NCI-H1694 treated with DMSO at 0.1 percent for 48 hours (cell line): ENCODE measurements at places on chromosomes 4 and X.

GRCh38 chr4:70927502-70928137 is 25.5 kb downstream of the MOB1B start:
- DNase-seq: no peak

DNA sequence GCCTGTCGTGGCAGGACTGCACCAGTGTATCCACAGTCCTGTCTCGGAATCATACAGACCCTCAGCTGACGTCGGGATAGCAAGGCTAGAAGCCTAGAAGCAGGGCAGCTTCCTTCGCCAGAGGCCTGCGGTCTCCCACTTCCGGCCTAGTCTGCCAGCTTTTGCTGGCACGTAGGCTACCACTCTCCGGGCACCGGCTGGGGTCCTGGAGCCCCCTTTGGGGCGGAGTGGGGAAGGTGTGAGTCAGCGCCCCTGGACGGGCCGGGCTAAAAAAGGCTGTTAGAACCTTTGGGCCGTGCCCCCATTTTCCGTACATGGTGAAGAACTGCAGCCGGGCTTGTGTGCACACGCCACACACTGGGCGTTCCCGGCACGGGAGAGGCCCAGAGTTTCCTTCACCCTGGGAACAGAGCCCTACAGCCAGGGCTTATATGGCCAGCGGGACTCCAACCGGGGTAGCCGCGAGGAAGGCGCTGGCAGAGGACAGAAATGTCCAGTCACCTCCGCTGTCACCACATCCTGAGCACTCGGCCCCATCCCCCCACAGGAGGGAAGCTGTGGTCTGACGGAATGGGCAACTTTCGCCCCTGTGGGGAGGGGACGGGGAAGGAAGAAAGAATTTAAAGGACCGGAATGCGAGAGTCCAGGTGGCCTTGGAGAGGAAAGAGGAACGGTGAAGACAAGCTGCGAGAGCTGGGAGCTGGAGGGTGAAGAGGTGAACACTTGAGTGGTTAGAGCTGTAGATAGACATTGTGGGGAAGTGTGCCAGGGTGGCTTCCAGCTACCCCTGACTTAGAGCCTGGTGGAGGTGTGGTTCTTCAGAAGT is 4.6 kb downstream of the MAGIX start:
- no peak for DNase-seq

DNA sequence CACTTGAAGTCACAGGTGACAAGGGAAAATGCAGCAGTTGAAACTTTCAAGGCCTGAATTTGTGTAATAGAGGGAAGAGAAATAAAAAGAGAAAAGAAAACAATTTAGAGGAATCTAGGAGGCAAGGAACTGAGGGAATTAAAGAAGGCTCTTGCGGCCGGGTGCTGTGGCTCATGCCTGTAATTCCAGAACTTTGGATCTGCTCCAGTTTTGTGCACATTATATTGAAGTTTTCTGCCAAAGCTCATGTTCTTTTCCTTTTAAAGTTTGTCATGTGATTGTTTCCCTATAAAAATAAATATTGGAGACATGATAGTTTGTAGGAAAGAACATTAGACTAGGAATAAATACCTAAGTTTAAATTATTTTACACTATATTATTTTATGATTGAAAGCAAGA is 433.9 kb upstream of the CPEB2 start:
- no peak for DNase-seq

- DNase-seq: no peak
Measured at GRCh38 chr4:101259876-101260275, 87.5 kb downstream of the PPP3CA start.

- no peak for DNase-seq
Measured at GRCh38 chr4:82706349-82707000, 92.1 kb downstream of the SCD5 start.

DNA sequence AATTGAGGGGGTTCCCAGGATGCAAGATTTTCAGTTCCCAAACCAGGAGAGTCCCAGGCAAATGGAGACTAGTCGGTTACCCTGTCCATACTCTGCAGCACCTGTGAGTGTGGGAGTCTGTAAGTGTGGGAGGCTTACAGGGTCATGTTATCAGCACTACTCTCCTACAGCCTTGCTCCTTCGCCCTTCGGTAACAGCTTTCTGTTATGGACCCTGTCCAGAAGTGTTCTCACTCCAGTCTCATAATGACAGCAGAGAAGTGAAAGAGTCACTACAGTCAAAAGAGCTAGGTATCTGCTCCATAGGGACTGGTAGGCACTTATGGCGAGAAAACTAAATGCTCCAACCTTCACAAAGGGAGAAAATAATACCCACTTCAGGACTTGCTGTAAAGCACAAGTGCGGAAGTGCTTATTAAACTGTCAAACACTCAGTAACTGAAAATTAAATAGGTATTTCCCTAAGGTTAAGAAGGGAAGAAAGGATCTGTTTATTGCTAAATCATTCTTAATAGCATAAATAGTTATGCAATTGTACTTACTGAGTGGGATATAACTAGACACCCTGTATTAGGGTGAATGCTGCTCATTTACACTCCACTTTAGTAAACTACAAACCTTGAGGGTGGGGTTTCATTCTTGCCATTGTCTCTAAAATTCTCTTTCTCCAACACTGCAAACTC is 2.7 kb upstream of the ADH7 start:
- no peak for DNase-seq

DNA sequence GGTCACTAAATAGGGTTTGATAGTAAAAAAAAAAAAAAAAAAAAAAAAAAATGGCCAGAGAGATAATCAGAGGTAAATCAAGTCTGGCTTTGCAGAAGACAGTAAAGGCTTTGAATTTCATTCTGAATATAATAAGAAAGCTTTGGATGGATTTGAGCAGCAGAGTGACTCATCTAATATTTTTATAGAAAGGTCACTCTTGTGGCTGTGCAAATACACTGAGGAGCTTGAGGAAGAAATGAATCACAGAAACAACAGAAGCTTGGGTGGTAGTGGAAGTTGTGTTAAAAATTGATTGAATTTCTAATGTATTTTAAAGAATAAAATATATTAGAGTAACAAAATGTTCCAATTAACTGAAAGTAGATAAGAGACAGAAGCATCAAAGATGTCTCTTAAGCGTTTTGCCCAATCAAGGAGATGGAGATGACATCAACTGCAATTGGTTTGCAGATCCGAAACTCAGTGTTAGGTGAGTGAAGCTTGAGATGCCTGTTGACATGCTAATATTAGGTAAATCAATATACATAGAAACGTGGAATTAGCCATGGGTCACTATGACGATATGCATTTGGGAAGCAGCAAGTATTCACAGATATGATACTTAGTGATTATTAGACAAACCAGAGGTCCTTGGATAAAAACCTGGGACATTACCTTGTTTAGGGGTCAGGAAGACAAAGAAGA is 280.5 kb downstream of the GPM6A start:
- DNase-seq: no peak

GRCh38 chr4:20028645-20029044 is 223.1 kb upstream of the SLIT2 start:
- no peak for DNase-seq

DNA sequence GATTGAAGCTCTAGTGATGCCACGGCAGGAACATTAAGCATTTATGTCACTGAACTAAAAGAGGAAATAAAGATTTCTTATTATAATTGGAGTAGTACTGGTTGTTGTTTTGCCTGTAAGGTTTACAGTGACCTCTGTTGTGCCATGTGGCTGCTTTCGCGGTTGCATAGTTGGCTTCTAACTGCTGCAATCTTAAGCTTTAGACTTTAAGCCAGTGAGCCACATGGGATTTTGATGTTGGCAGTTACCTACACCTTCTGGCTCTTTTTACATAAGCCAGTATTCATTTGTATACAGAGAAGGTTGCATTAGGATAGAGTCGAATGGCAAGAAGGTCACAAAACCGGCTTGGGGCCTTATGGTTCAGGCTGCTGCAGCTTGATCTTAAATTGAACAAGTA is 1311.6 kb downstream of the RAPGEF2 start:
- DNase-seq: no peak

DNA sequence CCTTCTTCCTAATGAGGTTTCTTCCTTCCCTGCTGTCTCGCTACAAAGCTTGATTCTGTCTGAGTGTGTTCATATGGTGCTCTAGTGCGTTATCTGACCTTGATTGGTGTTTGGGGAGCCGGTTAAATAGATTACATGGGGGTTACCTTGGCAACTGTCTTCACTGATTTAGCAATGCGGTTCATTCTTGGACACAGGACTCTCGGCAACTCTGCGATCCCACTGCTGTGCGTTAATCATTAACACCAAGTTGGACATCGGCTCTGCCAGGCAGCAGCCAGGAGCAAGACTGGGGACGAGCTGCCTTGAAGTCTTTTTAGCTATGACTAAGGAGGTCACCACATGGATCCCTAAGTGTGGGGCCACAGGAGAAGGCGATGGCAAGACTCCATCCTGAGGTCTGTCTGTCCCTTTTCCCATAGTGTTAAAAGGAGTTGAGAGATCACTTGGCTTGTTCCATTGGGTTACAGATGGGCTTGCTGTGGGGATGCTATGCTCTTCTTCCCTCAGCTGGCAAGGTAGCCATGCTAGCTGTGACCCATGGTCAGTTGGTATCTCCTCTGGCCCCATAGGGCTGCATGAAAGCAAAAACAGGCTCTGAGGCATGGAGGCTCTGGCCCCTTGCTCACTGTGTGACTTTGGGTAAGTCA is 93.4 kb upstream of the MAMLD1 start:
- DNase-seq: no peak

DNA sequence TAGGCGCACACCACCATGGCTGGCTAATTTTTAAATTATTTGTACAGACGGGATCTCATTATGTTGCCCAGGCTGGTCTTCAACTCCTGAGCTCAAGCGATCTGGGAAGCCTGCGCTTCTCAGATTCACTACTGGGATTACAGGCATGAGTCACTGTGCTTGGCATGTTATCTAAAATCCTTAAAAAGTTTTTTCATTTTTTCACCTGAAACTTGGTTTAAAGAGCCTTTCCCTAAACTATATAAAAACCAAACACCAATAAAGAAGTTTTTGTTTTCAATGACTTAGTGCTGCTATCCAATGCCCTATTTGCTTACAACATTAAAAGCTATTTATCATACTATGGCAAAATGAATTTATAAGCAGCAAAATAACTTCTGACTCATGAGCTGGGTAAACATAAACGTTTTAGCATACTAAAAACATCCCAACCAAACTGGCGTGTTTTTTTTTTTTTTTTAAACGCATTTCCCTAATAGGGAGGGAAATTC is 127.8 kb downstream of the UBE2K start:
- no peak for DNase-seq

- DNase-seq: no peak
Measured at GRCh38 chr4:146643812-146644401, 5.2 kb downstream of the POU4F2 start.

- no peak for DNase-seq
Measured at GRCh38 chrX:139967750-139968149, 2.4 kb upstream of the CXorf66 start.

GRCh38 chr4:46462733-46463132 is 72.8 kb upstream of the GABRA2 start:
- no peak for DNase-seq

- no peak for DNase-seq
Measured at GRCh38 chrX:41384051-41384705, 50.2 kb downstream of the DDX3X start.
